ENCODE measurements at places on chromosomes 5 and 9. TPM values are rescaled to one million over a fixed set of nuclear protein-coding genes. Genes with fewer than 3 reads are reported as not detected.

The NDFIP1 gene
- total RNA-seq, result 57.7 TPM

The PHYHD1 gene
- 10.0 TPM for total RNA-seq

The SHOC1 gene
- total RNA-seq, result not detected

The CNOT6 gene
- 49.1 TPM for total RNA-seq

The FNIP1 gene
- total RNA-seq, result 32.4 TPM

The PCDHB11 gene
- 3.3 TPM for total RNA-seq

The CWC27 gene
- 32.0 TPM for total RNA-seq

The BNC2 gene
- 7.6 TPM for total RNA-seq

The NTRK2 gene
- total RNA-seq, result 8.4 TPM

The TLR4 gene
- total RNA-seq, result 2.7 TPM

The RAB14 gene
- 59.4 TPM for total RNA-seq

The CDX1 gene
- 5.0 TPM for total RNA-seq

The SYNPO gene
- total RNA-seq, result 24.5 TPM

The IGFBPL1 gene
- total RNA-seq, result 26.7 TPM

The NSG2 gene
- total RNA-seq, result 3.1 TPM

The SAXO1 gene
- total RNA-seq, result 0.48 TPM

The SLC6A19 gene
- total RNA-seq, result 22.2 TPM

The SLC34A3 gene
- total RNA-seq, result 0.81 TPM

The SPINK1 gene
- 930 TPM for total RNA-seq

The PCDHB2 gene
- 33.7 TPM for total RNA-seq

The GMCL2 gene
- not detected for total RNA-seq

The RUFY1 gene
- 41.2 TPM for total RNA-seq

The PCDHGB2 gene
- total RNA-seq, result 0.94 TPM

The PAX5 gene
- total RNA-seq, result not detected

The GAS1 gene
- 16.0 TPM for total RNA-seq

The ASS1 gene
- 29.1 TPM for total RNA-seq

The ENTPD2 gene
- 6.4 TPM for total RNA-seq

The OTULIN gene
- 31.1 TPM for total RNA-seq

The IDNK gene
- total RNA-seq, result 4.4 TPM

The IL33 gene
- 13.3 TPM for total RNA-seq

The SLC25A2 gene
- 0.92 TPM for total RNA-seq

The AQP3 gene
- total RNA-seq, result 33.1 TPM

The OGN gene
- not detected for total RNA-seq

The ORM2 gene
- not detected for total RNA-seq

The TEK gene
- total RNA-seq, result 0.74 TPM

Measured in type B pancreatic cell (in vitro differentiated cells).